ENCODE measurements at places on chromosomes 7 and 10. TPM values are rescaled to one million over a fixed set of nuclear protein-coding genes. Genes with fewer than 3 reads are reported as not detected.

PSMC2 gene
- 84.3 TPM for total RNA-seq

VWDE gene
- total RNA-seq = 0.86 TPM

OPALIN gene
- total RNA-seq = not detected

TEX36 gene
- not detected for total RNA-seq

TIMM23 gene
- total RNA-seq = 32.1 TPM

SLC16A12 gene
- not detected for total RNA-seq

HSPA12A gene
- total RNA-seq = 0.72 TPM

ATOH7 gene
- not detected for total RNA-seq

ZEB1 gene
- total RNA-seq = 150 TPM

GSTO1 gene
- 39.9 TPM for total RNA-seq

BMPR1A gene
- 8.8 TPM for total RNA-seq

SFTPA1 gene
- total RNA-seq = not detected
